Activated CD4-positive, CD25-positive, alpha-beta regulatory T cell treated with anti-CD3 and anti-CD28 coated beads, Interleukin-2, amount 50 U/mL, for 72 hours (primary cell): ENCODE measurements at places on chromosomes 1 and 21.

GRCh38 chr1:197374428-197374827 is 106.4 kb downstream of the CRB1 start:
- no peak for DNase-seq

DNA sequence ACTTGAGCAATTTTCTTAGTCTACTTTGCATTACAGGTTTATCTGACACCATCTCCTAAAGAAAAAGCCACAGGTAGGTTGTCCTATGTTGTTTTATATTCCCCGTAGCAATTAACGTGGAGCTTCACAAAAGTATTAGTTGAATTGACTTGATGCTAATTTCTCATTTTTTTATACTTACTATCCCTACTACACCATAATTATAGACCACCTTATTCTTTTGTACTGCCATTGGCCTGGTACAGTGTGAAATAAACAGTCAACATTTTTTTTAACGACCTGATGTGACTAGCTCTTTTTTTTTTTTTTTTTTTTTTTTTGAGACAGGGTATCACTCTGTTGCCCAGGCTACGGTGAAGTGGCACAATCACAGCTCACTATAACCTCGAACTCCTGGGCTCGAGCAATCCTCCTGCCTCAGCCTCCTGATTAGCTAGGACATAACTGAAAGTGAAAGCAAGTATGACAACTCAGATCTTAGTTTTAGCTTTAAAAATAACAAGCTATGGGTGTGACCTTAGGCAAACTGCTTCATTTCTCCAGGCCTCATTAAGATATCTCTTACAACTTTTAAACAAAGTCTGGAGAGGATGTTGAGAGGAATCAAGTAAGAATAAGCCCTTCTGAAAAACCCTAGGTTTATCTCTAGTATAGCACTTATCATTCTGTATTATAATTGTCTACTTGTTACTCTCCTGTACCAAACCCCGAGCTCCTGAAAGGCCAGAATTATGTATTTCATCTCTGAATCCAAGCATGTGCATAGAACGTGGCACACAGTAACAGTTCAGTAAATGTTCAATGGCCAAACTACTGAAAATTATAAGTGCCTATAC is 49.5 kb downstream of the LUZP1 start:
- no peak for DNase-seq

DNA sequence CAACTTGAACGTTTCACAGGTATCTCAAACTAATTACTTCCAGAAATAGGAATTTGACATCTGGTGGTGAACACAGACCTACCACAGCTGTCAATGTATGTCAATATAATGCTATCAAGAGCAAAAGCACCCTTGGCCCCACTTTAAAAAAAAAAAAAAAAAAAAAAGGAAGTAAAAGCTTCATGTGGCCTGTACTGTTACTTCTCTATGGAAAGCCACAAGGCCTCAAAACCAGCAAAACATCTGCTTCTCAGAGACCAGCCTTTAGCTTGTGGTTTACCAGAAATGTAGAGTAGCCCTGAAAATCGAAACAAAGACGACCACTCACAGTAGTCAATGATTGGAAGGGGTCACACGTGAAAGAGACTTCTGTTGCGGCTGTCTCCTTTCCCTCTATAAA is 109.6 kb downstream of the SLC45A1 start:
- DNase-seq: no peak

DNA sequence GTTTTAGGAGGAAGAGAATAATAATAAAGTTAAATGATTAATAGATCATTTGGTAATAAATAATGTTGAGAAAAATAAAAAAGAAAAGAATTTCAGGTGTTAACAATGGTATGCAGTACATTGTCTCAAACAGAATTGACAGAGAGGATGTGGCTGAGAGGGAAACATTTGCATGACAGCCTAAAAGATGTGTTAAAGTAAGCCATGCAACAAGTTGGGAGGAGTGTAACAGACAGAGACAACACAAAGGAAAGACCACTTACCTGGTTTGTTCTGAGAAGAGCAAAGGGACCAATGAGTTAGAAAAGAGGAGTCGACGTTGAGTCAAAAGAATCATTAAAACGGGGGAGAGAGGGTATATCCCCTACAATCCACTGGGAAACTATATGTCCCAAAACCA is 814.0 kb downstream of the KCNT2 start:
- DNase-seq: no peak

- no peak for DNase-seq
Observed at GRCh38 chr1:116482490-116482889, 88.3 kb downstream of the CD58 start.

DNA sequence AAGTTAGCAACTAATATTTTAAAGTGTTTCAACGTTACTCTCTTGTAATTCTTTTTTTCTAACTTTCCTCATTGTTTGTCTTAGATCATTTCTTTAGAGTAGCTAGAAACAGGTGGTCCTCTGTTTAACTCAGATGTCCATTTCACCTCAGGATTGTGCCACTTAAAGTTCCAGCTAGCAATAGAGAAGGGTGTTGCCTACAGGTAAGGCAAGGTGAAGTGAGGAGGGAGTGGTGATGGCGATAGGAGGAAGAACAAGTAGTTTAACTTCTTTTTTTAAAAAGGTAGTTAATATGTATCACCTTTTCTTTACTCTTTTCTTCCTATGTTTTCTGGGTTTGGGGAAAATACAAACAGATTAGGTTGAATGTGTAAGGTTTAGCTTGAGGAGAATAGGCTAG is 44.4 kb downstream of the ABCD3 start:
- DNase-seq: no peak

DNA sequence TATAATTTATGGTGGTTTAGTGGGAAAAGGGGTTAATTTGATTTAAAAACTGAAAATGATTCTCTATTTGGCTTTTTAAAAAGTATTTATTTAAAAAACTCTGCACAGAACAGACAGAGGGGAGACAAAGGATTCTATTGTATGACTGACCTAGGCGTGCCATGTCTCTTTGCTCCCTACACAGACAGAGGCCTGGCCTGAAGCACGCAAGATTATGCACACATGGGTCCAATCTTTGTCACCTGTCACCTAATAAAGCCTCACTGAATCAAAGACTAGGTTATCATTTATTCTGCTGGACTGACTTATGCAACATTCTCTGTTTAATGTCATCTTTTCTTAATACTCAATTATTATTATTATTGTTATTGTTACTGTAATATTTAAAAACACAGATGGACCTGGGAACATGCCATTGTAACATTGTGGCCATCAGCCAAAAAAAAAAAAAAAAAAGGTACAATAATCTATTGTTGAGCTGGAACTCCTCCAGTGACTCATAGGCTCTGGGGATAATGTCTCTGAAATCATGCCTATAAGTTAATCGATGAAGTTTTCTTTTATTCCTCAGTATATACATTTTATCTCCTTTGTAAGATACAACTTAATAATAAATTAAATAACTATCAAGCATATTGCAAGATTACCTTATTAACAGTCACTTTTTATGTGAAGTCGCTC is 112.1 kb downstream of the RUNX1 start:
- DNase-seq: no peak

GRCh38 chr21:41377715-41378114 is 15.9 kb downstream of the MX2 start:
- DNase-seq: no peak

- peak; percentile 78 for DNase-seq
Observed at GRCh38 chr1:31155216-31155806, 84.4 kb downstream of the NKAIN1 start.

GRCh38 chr1:23904748-23905357 is 8.3 kb downstream of the CNR2 start:
- peak; percentile 37 for DNase-seq

DNA sequence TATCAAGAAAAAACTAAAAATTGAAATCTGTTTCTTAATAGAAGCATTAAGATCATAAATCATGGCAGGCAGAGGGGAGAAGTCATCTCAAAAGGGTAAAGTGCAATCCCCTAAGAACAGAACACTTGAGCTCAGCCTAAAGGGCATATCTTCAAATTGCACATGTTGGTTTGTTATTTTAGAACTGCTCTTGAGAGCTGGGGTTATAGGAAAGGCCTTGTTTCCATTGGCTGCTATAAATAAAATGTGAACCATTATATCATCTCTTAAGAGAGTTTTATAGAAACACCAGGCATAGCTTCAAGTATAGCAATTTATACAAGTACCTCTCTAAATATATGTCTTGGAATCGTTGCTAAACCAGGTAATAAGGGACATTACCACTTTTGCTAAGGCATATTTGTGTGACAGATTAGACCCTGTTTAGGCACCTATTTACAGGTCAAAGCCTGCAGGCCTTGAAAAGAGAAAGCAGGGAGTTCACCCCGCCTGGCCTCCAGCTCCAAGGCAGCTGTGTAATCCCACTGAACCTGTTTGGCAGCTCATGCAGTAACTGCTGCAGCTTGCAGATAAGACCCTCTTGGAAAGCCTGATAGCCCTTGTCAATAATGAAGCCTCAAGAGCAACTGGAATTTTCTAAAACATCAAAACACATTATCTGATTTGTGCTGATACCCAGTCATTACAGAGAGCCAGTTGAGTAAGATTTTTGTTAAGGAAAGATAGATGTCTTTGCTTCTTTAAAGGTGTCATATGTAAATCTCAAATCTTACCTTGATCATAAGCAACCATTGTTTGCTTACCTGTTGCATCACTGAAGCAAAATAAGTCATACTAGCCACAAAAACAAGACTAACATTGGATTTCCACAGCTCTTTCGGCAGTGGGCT is 24.2 kb upstream of the SYDE2 start:
- no peak for DNase-seq

DNA sequence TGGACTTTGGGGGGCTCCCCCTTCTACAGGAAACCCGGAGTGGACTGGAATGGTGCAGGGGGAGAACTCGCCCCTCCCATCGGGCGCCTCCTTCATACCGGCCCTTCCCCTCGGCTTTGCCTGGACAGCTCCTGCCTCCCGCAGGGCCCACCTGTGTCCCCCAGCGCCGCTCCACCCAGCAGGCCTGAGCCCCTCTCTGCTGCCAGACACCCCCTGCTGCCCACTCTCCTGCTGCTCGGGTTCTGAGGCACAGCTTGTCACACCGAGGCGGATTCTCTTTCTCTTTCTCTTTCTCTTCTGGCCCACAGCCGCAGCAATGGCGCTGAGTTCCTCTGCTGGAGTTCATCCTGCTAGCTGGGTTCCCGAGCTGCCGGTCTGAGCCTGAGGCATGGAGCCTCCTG is at the start of gene TNFRSF14:
Gene TNFRSF14 (plus strand): TSS at position 95 of the 401 bp plus-strand sequence. CDS start 294 bp downstream, at position 389.
- peak; percentile 67 for DNase-seq

GRCh38 chr1:65904681-65905083 is 112.0 kb downstream of the PDE4B start:
- no peak for DNase-seq

- no peak for DNase-seq
Observed at GRCh38 chr1:202215472-202216130, 22.0 kb downstream of the LGR6 start.

DNA sequence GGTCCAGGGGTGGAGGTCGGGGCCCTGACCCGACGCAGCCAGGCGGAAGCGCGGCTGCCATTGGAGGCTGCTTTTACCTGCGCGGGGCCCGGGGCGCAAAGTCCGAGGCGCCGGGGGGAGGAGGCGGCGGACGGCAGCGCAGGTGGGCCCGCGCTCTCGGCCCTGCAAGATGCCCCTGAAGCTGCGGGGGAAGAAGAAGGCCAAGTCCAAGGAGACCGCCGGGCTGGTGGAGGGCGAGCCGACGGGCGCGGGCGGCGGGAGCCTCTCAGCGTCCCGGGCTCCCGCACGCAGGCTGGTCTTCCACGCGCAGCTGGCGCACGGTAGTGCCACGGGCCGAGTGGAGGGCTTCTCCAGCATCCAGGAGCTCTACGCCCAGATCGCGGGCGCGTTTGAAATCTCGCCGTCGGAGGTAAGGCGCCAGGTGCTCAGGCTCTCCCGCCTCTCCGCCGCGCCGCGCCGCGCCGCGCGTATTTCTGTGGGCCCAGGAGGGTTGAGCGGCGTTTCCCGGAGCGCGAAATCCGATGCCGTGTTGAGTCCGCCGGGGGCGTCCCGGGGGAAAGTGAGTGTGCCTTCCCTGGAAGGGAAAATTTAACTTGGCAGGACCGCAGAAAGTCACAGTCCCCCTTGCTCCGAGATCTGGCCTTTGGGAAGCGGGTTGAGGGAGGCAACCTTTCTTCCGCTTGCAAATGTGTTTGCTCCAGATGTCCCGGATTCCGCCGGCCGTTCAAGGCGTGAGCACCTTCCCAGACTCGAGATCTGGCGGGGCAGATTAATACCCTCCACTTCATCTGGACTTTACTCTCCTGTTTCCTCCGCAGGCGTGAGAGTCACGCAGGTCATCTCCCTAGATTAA is at the start of gene GIPC2:
Gene GIPC2 (plus strand): TSS at position 41 of the 853 bp plus-strand sequence. CDS start 129 bp downstream, at position 170.
- DNase-seq: peak; percentile 34

DNA sequence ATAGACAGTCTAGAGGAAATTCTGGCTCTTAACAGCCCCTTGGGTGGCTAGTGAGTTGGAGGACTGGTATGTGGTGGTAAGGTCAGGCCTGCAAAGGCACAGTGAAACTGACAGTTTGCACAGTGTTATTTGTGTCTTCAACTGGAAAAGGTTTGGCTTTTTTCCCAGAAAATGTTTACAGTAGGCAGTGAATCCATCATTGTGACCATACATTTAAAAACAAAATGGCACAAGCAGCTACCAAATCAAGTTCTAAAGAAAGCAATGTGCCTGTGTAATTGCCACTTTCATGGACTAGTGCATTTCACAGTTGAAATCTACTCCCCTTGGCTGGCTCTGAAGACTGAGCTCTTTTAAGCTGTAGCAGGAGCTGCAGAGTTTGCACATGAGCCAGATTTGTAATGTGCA is 24.8 kb downstream of the ATPAF1 start:
- no peak for DNase-seq

DNA sequence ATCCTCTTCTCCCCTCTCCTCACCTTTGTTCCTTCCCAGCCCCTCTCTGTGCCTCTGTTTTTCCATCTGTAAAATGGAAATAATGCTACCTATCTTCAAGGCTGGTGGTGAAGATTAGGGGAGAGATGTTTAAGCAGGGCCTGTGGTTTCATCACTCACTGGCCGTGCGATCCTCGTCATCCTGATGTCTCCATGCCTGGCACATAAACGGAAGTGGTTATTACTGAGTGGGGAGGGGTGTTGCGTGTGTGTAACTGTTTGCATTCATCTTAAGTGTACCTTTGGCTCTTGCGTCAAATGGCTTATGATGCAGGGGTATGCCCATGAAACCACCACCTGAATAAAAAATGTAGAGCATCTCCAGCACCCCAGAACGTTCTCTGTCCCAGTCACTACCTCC is 17.2 kb upstream of the C1QA start:
- no peak for DNase-seq

- no peak for DNase-seq
Observed at GRCh38 chr1:46315669-46316403, 12.3 kb downstream of the UQCRH start.

DNA sequence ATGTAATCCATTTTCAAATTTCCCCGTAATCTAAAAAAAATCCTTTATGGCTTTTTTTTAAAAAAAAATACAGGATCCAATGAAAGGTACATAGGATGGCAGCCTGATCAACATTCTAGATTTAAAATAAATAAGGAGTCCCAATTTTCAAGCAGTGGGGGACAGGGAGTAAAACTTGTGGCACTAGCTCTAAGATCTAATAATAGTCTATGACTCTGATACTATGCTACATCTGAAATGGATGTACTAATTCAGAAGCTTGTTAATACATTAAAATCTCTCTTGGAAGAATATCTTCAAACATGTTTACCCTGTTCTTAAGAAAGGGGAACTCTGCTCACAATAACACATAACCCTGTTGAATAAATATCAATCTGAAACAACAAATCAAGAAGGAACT is 8.5 kb downstream of the DIPK1A start:
- no peak for DNase-seq
